ENCODE measurements at places on chromosomes 13 and 19.

DNA sequence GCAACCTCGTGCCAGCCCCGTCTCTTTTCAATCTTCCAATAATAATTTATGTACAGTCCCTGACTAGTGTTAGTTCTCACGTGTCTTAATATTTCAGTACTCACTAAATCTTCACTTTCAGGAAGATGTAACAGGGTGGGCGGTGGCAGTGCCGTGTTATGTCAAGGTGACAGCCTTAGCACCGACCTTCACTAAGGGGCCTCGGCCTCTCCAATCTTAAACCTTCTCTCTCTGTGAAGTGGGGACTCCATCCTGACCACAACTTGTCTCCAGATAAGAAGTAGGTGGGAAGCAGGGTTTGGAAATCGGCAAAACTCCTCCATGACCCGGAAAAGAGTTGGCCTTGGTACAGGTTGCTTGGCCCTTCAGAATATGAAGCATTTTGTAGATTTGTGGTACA lies 1.8 kb downstream of the RPS19 start:
- DNase-seq, result no peak

GRCh38 chr13:52136763-52137162 lies 7.9 kb upstream of the NEK5 start:
- DNase-seq, result no peak

- no peak for DNase-seq
Observed at GRCh38 chr19:15354566-15355296, 22.4 kb upstream of the BRD4 start.

GRCh38 chr19:4227771-4228170 lies 1.6 kb upstream of the EBI3 start:
- no peak for DNase-seq

DNA sequence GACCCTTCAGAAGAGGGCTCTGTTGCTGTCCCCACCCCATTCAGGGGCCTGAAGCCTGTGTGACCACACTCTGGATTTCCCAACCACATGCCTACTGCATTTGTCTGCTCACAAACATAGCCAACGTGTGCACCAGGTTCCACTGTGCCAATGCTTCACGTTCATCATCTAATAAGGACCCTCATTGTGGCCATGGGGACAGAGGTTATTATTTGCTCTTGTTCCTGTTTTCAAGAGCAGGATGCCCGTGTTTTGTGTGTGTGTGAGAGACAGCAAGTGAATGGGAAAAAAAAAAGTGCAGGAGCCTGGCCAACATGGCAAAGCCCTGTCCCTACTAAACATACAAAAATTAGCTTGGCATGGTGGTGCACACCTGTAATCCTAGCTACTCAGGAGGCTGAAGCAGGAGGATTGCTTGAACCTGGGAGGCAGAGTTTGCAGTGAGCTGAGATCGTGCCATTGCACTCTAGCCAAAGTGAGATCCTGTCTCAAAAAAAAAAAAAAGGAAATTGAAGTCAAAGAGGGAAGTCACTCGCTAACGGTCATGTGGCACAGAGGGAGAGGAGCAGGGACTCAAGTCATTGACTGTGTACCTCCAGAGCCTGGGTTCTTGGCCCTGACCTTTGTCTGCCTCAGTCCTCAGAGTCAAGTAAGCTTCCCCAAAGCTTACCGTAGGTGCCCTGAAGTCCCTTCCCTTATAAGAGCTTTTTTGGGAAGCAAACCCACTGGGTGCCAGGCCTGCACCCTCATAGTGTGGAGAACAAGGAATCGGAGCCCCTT lies 6.9 kb downstream of the B3GNT8 start:
- DNase-seq, result no peak

DNA sequence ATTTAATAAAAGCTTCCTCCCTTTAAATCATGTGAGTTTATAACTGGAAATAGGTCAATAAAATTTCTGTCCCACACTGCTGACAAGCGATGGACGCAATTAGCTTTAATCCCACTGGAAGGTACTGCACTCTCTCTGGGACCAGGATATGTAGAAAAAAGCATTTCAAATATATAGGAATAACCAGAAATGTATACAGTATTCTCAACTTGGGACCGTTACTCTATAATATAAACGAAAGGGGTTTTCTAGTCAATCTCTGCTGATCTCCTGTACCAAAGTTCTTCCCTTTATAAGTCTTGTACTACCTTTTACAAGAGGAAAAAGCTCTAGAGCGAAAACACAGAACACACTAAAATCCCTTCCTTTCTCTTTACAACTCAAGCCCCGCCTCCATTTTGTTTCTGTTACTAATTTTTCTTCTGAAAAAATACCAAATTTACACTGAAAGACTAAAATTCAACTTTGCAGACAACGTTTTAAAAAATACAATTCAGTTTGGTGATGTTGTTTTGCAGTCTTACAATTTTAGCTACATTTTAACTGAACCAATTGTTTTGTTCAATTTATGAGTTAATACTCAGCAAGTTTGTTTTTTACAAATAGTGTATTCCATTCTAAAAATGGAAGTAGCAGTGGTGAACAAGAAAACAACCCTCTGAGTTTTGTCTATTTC lies 1.7 kb upstream of the USPL1 start:
- peak; percentile 24 for DNase-seq

DNA sequence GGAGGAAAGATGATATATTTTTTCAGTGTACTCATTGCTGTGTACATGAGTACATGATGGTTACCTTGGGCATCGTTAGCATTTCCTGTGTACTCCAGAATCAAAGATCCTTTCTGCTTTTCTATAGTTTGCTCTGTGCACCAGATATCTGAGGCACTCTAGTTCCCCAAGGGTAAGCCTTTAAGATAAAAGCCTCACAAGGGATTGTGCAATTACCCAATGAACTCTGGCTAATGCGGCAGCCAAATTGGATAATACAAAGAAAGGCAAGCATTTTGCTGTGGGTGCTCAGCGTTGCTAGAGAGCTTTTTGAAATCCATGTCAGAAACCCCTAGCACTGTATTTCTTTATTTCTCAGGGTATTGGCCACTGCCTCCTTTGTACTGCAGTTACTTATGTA lies 2.9 kb downstream of the CYSLTR2 start:
- DNase-seq, result no peak

GRCh38 chr13:99007414-99007986 lies 29.6 kb upstream of the DOCK9 start:
- DNase-seq, result no peak

DNA sequence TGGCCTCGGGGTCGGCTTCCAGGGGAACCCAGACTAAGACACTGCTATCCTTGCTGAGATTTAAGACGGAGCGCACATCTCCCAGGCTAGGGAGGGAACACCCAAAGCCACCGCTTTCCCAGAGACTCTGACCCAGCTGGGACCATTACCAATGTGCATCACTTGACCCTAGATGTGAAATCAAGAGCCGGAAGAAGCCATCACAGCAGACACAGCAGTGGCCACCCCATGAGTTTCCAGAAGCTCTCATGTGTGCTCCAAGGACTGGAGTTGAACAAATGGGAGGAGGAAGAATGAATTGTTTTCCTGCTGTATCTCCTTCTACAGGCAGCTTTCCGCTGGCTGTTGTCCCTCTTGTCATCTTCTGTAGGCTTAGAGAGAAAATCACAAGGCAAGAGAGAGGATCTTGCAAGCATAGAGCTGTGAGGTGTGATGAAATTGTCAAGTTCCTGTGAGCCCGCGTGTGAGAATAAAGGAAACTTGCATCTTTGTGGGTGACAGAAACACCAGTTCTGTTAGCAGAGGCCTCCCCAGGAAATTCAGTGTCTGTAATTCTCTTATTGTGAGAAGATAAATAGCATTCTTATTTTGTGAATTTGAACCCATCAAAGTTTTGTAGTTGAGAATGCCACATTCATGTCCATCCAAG lies 711.8 kb downstream of the UQCRFS1 start:
- DNase-seq, result no peak

- peak; percentile 63 for DNase-seq
Observed at GRCh38 chr13:45194081-45194939, 6.5 kb downstream of the KCTD4 start.
